ENCODE measurements at places on chromosomes 16 and 17.
A peak's percentile ranks its signal among the peaks of the same experiment; 100 is the strongest.

GRCh38 chr17:37737971-37738370, 6.9 kb downstream of the HNF1B start:
- DNase-seq = peak; percentile 70

DNA sequence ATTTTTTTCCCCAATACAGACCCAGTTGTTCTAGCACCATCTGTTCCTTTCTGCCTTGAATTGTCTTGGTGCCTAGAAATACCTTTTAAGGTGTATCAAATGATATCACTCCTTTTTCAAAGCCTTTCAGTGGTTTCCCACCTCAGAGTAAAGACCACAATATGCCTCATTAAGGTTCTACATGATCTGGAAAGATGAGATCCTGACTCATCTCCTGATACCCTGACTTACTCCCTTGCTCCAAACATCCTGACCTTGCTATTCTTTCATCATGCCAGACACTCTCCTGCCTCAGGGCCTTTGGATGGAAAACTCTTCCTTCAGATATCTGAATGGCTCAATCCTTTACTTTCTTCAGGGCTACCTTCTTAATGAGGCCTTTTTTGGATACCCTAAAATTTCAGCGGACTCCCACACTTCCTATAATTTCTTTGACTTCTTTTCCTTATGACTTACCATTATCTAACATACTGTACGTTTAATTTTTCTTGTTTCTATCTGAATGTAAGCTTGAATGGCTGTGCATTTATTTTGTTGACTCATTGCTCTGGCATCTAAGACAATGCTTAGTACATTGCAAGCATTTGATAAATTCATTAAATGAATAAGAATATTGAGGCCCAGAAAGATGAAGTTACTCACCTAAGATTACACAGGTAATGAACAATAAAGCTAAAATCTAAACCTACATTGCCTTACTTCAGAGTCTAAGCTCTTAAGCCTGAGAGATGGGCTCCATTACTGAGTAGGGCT, 19.2 kb downstream of the FLOT2 start:
- DNase-seq = peak; percentile 11

DNA sequence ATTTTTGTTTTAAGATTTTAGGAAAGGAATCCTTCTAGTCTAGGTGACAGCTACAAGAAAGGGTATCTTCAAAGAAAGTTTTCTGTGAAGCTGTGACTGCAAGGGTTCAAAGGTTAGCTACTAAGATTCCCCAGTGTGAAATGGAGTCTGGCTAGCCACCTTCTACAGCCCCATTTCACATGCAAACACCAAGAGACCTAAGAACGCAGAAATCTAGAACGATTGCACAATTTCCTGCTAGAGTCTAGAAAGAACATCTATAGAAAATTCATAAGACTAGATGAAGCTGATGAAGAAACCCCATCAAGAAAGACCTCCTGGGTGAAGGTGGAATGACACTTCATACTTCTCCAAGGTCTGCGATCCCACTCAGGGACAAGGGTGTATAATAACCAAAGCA, 77.1 kb downstream of the STX8 start:
- DNase-seq = no peak

DNA sequence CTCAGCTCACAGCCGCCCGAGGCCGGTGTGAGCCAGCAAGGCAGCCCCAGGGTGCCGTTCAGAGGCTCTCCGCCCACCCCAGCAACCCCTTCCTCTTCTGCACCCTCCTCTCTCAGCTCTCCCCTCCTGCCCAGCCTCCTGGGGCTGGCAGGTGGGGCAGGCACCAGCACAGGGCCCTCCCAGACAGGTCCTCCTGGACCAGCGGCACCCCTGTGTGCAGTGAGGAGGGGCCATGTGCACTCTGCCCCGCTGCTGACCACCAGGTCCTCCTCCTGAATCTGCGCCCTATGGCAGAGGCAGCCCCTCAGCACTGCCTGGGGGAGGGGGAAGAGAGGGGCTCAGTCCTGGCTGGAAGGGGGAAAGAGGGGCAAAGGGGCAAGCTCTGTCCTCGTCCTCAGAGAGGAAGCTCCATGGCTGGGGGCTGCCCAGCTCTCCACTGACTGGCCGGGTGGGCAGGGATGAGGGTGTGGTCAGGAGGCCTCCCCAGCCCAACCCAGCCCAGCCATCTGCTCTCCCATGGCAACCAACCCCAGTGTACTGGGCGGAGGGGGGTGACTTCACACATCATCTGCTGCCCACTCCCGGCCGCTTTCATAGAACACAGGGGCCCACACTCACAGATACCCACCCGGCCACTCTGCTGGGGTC, 5.4 kb upstream of the BCAR1 start:
- peak; percentile 56 for DNase-seq

GRCh38 chr16:23987443-23987842, 151.7 kb downstream of the PRKCB start:
- no peak for DNase-seq

- DNase-seq = no peak
Observed at GRCh38 chr17:37708008-37708615, 36.7 kb downstream of the HNF1B start.

DNA sequence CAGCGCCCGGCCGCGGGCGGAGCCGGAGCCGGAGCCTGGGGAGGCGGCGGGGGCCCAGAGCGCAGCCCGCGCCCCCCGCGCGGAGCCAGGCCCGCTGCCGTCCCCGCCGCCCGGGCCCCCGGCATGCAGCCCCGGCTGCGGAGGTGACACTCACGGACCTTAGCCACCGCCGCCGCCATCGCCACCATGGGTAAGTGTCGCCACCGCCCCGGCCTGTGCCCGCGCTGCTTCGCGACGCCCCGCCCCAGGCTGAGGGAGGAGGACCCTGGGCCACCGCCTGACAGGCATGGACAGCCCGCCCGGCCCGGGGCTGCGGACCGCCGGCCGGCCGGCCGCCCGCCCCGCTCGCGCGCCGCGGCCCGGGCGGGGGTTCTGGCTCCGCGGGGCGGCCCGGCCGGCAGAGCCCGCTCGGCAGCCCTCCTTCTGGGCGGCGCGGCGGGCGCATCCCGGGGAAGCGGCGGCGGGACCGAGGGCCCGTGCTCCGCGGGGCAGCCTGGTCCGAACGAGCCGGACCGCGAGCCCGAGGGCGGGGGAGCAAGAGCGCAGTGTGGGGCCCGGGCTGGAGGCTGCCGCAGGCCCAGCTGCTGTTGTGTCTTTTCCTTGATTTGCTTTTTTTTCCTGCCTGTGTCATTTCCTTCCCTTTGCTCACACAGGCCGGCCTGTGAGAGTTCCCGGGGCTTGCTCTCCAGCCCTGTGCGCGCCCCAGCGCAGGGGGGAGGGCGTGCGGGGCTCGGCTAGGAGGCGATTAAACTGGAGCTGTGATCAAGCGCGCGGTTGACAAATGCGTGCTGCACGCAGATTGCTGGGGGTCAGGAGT, 565 bp downstream of the MAP3K3 start:
- DNase-seq = peak; percentile 68

DNA sequence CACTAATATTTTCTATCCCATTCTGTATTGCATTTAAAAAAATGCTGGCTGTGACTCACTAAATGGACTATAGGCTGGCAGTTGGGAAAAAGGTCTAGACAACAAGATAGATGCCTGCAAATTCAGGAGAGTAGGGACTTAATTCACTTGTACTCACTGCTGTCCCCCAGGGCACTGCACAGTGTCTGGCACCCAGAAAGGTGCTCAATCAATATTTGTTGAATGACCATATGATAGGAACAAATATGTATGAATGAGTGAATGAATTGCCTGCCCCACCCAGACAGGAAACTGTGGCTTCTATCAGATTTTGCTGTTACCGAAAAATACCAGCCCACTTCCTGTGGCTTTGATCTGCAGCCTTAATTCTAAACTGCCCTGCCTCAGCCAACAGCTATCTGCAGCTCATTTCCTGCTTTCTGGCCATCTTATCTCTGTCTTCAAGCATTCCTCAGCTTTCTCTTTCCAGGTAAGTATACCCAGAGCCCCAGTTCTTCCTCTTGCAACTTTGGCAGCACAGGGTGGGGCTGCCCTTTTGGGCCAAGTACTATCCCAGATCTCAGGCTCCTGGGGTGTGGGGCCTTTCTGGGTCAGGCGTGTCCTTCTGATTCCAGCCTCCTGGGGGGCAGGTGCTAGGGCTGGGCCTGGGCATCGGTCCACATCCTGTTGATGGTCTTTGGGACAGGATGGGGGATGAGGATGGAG, 15.3 kb upstream of the TNS4 start:
- peak; percentile 48 for DNase-seq

GRCh38 chr17:12642034-12642433, 23.7 kb upstream of the MYOCD start:
- DNase-seq = no peak

- peak; percentile 27 for DNase-seq
Observed at GRCh38 chr17:15659663-15660062, 24.4 kb downstream of the TRIM16 start.

- DNase-seq = no peak
Observed at GRCh38 chr16:53457670-53458069, 23.4 kb downstream of the RBL2 start.

GRCh38 chr17:50630524-50631194, 4.0 kb upstream of the ABCC3 start:
- no peak for DNase-seq

- no peak for DNase-seq
Observed at GRCh38 chr17:34071886-34072420, 183.1 kb upstream of the CCL2 start.

DNA sequence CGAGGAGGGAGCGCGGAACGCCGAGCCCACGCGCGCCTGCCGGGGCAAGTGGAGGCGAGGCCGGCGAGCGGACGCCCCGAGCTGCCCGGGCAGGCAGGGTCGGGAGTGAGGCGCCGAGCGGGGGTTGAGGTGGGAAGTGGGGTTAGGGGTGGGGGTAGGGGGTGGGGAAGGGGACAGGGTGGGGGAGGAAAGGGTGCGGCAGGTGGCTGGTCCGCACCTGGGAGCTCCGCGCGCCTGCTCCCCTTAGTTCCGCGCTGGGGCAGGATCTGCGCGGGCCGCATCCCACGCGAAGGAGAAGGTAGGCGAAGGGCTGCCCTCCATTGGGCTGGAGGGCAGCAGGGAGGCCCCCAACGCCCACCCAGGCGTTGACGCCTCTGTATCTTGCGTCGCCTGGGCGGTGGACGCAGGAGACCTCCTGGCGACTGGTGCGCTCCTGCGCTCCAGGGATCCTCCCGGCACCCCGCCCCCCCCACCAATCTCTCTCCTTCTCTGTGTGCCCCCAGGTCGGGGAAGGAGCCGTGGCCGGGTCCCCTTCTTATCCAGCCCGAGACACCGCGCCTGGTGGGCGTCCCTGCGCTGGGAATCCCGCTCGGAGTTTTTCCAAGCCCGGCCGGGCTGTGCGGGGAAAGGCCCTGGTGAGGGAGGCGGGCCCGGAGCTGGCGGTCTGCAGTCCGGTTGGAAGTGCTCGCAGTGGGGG, 51.3 kb upstream of the AMZ2 start:
- DNase-seq = no peak

- no peak for DNase-seq
Observed at GRCh38 chr16:27096375-27096774, 29.6 kb downstream of the C16orf82 start.

- no peak for DNase-seq
Observed at GRCh38 chr17:75013092-75013559, 656 bp downstream of the MRPL58 start.

GRCh38 chr16:81597079-81597658, 152.6 kb downstream of the CMIP start:
- DNase-seq = no peak

DNA sequence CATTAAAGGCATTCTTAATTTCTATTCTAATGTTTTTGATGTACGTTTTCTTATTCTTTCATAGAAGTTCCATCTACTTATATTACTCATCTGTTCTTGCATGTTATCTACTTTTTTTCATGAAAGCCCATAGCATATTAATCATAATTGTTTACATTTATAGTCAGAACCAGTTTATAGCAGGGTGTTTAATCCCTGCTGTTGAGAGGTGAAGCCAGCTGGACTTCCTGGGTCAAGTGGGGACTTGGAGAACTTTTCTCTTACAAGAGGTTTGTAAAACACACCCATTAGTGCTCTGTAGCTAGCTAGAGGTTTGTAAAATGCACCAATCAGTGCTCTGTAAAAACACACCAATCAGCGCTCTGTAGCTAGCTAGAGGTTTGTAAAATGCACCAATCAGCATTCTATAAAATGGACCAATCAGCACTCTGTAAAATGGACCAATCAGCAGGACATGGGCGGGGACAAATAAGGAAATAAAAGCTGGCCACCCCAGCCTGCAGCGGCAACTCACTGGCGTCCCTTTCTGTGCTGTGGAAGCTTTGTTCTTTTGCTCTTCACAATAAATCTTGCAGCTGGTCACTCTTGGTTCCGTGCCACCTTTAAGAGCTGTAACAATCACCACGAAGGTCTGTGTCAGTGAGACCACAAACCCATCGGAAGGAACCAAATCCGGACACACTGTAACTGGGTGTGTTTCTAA, 120.6 kb downstream of the TANC2 start:
- no peak for DNase-seq

GRCh38 chr17:60968266-60968665, 290.6 kb downstream of the BCAS3 start:
- no peak for DNase-seq

- DNase-seq = no peak
Observed at GRCh38 chr17:79982986-79983385, 52.7 kb downstream of the TBC1D16 start.

DNA sequence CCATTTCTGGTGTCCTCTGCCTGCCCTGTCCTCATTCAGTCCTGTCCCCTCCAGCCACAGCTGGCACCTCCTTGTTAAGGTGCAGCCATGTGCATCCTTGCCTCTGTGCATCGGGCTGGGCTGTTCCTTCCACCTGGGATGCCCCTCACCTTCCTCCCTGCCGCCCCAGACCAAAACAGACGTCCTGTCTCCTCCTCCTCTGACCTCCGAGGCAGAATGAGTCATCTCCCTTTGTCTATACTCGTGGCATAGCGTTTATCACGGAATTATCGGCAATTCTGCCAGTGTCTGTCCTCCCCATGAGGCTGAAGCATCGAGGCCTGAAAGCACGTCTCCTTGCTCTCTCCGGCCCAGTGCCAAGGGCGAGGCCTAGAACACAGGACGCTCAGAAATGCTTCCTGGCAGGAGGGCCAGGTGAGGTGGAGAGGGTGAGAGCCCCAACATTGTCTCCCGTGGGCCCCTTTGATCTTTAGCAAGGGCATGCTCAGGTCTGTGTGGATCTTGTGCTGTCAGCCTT, 4.6 kb downstream of the RAI1 start:
- DNase-seq = peak; percentile 69

DNA sequence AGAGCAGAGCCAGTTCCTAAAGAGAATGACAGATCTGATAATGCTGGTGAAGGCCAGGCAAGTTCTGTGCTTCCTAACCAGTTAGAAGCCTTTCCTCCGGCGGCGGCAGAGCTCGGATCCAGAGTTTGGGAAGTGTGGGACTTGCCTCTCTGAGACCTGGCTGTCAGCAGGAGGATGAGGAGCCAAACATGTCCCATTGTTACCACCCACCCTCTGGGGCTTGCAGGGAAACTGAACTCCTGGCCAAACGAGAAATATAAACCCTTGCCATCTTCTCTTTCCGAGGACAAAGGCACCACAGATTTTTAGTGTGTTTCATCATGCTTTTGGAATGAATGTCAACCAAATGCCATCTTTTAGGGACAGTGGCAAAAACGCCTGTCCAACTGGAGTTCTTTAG, 80.2 kb upstream of the SMURF2 start:
- DNase-seq = no peak

GRCh38 chr16:65658787-65659220, 536.9 kb upstream of the CDH11 start:
- peak; percentile 74 for DNase-seq

DNA sequence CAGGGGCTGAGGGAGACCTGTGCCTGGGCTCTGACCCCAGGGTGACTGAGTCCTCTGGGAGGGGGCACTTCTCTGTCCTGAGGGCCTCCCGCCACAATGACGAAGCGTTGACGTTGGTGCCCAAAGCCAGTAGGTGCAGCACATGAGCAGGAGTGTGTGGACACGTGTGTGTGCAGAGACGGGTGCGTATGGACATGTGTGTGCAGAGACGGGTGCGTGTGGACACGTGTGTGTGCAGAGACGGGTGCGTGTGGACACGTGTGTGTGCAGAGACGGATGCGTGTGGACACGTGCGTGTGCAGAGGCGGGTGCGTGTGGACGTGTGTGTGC, 726 bp upstream of the CD7 start:
- no peak for DNase-seq

All from cardiac fibroblast (primary cell).